ENCODE measurements at places on chromosomes 3 and 15.

DNA sequence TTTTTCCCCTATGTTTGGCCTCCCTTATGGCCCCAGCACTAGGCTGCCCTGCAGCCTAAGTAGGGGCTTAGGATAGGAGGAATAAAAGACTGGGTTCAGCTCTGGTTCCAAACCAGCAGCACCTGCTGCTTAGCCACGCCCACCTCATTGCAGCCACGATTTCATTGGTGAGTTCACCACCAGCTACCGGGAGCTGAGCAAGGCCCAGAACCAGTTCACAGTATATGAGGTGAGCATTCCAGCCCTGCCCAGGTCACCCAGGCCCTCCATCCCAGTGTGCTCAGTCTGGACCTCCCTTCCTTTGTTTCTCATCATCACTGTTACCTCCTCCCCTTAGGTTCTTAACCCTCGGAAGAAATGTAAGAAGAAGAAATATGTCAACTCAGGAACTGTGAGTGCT is 11.5 kb downstream of the CPNE9 start:
- DNase-seq: no peak

DNA sequence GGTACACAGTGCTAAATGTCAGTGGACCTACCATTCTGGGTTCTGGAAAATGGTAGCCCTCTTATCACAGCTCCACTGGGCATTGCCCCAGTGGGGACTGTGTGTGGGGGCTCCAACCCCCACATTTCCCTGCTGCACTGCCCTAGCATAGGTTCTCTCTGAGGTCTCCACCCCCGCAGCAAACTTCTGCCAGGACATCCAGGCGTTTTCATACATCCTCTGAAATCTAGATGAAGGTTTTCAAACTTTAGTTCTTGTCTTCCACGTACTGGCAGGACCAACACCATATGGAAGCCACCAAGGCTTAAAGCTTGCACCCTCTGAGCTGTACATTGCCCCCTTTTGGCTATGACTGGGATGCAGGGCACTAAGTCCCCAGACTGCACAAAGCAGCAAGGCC is 788.2 kb upstream of the ALCAM start:
- no peak for DNase-seq

DNA sequence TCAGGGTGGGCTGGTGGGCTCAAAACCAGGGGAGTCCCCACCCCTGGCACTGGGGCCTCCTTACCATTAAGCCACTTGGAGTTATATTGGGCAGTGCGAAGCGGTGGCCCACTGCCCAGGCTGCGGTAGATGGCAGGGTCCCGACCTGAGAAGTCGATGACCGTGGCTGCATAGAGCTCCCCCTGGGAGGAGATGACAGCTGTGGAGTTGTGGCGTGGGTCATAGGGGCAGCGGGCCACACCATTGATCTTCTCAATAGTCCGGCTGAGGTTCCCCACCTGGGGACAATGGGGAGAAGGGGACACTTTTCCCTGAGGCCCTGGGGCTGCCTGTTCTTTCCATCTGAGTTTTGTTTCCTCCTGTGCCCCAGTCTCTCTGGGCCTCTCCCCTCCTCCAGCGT is 99.8 kb downstream of the SEMA5B start:
- no peak for DNase-seq

DNA sequence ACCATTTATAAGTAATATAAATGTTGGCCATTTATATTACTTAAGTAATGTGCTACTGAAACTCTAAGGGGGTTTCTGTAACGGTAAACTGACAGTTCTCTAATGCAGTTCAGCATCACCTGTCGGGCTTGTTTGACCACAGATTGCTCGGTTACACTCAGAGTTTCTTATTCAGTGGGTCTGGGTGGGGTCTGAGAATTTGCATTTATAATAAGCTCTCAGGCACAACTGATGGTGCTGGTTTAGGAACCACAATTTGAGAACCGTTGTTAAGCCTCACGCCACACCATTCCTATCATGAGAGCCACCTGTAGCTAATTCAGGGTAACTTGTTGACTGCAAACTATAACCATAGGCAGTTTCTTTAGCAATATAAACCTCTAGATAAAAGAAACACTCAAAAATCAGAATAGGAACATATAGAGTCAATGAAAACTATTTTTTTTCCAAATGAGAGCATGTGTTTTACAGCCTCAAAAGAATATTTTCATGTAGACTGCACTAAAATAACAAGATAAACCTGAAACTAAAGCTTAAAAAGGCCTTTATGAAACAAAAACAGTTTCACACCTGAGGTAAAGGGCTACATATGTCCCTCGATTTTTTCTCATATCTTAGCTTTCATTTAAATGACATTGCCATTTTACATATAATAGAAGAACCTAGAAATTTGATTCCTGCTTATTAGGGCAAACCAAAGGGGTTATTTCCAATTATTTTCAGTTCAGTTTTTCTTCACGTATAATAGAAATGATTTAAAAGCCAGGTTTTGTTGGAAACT is 604.8 kb downstream of the UNC13C start:
- DNase-seq: no peak

- no peak for DNase-seq
These were observed 66.4 kb upstream of the CNTN6 start for GRCh38 chr3:1026395-1026794.
